ENCODE measurements at places on chromosomes 7 and 10. TPM values are rescaled to one million over a fixed set of nuclear protein-coding genes. Genes with fewer than 3 reads are reported as not detected.

Gene ACSM6
- total RNA-seq: not detected

Gene FFAR4
- total RNA-seq: not detected

Gene EPHA1
- total RNA-seq: not detected

Gene CCDC172
- total RNA-seq: not detected

Gene TEX36
- not detected for total RNA-seq

GRCh38 chr10:78731675-78732074 lies 337.1 kb upstream of the ZMIZ1 start:
- no peaks in the 10 kb centered on the region for H3K36me3 ChIP-seq
- peaks cover 9% of the 10 kb centered on the region for H3K27me3 ChIP-seq
- no peak for DNase-seq
- H3K4me3 ChIP-seq: no peak overlapping the region
- no peaks in the 10 kb centered on the region for H3K4me1 ChIP-seq

GRCh38 chr10:54065106-54065505 lies 735.9 kb downstream of the PCDH15 start:
- no peaks in the 10 kb centered on the region for H3K27me3 ChIP-seq
- H3K27ac ChIP-seq: no peak overlapping the region
- no peaks in the 10 kb centered on the region for H3K4me1 ChIP-seq
- H3K4me3 ChIP-seq: no peak overlapping the region

- no peak for DNase-seq
- H3K36me3 ChIP-seq: no peaks in the 10 kb centered on the region
- H3K27ac ChIP-seq: no peak overlapping the region
- H3K27me3 ChIP-seq: no peaks in the 10 kb centered on the region
- no peak overlapping the region for H3K4me3 ChIP-seq
- no peaks in the 10 kb centered on the region for H3K4me1 ChIP-seq
These were observed 137.8 kb downstream of the SH3PXD2A start for GRCh38 chr10:103717341-103718246.

DNA sequence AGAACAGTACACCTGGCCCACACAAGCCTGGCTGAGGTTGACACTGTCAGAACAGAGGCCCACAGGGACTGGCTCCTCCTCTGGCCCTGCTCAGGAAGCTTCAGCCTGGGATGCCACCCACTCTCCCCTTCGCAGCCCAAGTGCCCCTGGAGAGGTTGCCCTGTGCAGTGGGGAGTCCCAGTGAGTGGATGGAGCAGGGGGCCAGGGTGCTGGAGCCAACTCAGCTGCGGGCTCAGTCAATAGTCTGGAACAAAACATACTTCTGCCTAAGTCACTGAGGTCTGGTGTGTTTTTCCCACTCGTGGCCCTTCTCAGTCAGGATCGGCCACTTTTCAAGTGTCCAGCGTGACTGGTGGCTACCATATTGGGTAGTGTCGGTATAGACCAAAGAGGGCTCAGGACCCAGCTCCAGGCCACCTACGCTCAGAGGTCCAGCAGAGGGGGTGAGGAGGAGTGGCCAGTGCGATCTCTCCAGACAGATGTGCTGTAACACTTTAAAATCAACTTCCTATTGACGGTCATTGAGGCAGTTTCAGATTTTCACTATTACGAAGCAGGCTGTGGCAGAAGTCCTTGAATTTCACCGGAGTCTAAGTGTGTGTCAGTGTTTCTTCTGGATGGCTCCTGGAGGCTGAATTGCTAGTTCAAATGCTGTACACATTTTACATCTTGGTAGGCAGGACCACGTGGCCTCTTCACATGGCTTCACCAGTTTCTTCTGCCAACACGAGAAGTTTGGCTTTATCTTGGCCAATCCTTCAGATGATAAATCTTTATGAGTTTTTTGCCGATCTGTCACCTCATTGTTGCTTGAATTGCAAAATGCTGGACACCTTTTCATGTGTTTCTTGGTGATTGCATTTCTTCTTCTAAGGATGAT lies 994 bp upstream of the GCK start:
- H3K4me3 ChIP-seq: no peak overlapping the region
- DNase-seq: no peak
- no peaks in the 10 kb centered on the region for H3K36me3 ChIP-seq
- H3K4me1 ChIP-seq: no peaks in the 10 kb centered on the region

DNA sequence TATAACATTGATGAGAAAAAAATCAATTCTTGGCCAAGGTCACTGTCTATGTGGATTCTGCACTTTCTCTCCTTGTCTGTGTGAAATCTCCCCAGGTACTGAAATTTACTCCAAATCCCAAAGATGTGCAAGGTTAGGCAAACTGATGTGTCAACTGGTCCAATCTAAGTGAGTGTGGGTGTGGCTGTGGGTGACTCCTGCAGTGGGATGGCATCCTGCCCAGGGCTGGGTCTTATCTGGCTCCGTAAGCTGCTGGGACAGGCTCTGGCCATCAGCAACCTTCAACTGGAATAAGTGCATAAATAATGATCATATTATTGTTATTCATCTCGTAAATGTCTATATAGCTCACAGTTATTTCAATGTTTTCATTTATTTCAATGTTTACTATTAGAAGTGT lies 79.3 kb downstream of the JCAD start:
- no peak for DNase-seq
- H3K4me1 ChIP-seq: no peaks in the 10 kb centered on the region
- peaks cover 2% of the 10 kb centered on the region for H3K27me3 ChIP-seq

DNA sequence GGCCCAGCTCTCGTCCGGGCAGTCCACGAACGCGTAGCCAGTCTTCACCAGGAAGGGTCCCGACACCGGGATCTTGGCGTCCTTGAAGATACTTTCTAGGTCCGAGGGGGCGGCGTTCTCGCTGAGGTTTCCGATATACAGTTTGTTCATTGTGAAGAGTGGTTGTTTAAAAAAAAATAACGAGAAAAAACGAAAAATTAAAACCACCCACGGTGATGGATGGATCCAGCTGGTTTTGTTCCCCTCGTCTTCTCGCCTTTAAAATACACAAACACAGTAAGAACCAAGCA lies 385 bp downstream of the IGF2BP3 start:
- DNase-seq: no peak
- H3K27me3 ChIP-seq: peaks cover 57% of the 10 kb centered on the region
- peaks cover 54% of the 10 kb centered on the region for H3K4me1 ChIP-seq
- H3K36me3 ChIP-seq: no peaks in the 10 kb centered on the region
- peak overlapping the region; percentile 88 for H3K4me3 ChIP-seq
- H3K27ac ChIP-seq: peak overlapping the region; percentile 81

DNA sequence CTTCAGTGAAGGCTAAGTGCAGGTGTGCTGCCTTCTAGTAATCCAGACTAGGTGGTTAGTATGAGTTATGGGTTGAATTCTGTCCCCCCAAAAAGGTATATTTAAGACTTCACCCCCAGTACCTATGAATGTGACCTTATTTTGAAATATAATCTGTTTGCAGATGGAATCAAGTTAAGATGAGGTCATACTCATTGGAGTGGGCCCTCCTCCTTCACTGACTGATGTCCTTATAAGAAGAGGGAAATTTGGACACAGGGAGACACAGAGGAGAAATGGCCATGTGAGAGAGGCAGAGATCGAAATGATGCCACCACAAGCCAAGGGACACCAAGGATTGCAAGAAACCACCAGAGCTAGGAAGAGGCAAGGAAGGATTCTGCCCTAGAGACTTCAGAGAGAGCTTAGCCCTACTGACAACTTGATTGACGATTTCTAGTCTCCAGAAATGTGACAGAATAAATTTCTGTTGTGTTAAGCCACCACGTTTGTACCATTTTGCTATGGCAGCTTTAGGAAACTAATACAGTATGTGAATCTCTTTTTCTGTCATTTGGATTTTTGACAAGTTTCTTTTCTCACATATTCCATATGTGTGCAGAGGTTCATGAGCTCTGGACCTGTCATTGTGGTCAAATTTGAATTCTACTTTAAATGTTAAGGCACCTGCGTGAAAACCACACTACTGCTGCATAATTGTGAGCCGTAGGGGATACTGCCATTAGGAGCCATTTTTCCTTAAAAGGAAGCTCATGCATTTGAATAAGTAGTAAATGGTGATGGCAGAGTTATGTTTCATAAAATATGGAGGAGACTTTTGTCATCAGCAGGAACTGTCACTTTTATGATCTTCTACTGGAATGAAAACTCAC lies 2.6 kb upstream of the RPA3 start:
- peaks cover 14% of the 10 kb centered on the region for H3K36me3 ChIP-seq
- no peak overlapping the region for H3K27ac ChIP-seq
- no peaks in the 10 kb centered on the region for H3K27me3 ChIP-seq

- H3K4me1 ChIP-seq: no peaks in the 10 kb centered on the region
- H3K27me3 ChIP-seq: no peaks in the 10 kb centered on the region
- H3K4me3 ChIP-seq: no peak overlapping the region
- DNase-seq: no peak
These were observed 42.8 kb downstream of the RNLS start for GRCh38 chr10:88540351-88540750.

- no peak overlapping the region for H3K4me3 ChIP-seq
- no peaks in the 10 kb centered on the region for H3K36me3 ChIP-seq
- no peak overlapping the region for H3K27ac ChIP-seq
These were observed 35.7 kb upstream of the MTPAP start for GRCh38 chr10:30384701-30385201.

GRCh38 chr10:8289186-8289924 lies 234.9 kb downstream of the GATA3 start:
- no peaks in the 10 kb centered on the region for H3K36me3 ChIP-seq
- no peaks in the 10 kb centered on the region for H3K27me3 ChIP-seq
- DNase-seq: no peak
- no peaks in the 10 kb centered on the region for H3K4me1 ChIP-seq
- no peak overlapping the region for H3K4me3 ChIP-seq
- H3K27ac ChIP-seq: no peak overlapping the region

GRCh38 chr7:122064971-122065370 lies 79.1 kb downstream of the AASS start:
- H3K4me3 ChIP-seq: no peak overlapping the region
- no peak overlapping the region for H3K27ac ChIP-seq
- H3K36me3 ChIP-seq: no peaks in the 10 kb centered on the region
- H3K27me3 ChIP-seq: no peaks in the 10 kb centered on the region
